ENCODE measurements at places on chromosomes 7 and 10.
A peak's percentile ranks its signal among the peaks of the same experiment; 100 is the strongest.

DNA sequence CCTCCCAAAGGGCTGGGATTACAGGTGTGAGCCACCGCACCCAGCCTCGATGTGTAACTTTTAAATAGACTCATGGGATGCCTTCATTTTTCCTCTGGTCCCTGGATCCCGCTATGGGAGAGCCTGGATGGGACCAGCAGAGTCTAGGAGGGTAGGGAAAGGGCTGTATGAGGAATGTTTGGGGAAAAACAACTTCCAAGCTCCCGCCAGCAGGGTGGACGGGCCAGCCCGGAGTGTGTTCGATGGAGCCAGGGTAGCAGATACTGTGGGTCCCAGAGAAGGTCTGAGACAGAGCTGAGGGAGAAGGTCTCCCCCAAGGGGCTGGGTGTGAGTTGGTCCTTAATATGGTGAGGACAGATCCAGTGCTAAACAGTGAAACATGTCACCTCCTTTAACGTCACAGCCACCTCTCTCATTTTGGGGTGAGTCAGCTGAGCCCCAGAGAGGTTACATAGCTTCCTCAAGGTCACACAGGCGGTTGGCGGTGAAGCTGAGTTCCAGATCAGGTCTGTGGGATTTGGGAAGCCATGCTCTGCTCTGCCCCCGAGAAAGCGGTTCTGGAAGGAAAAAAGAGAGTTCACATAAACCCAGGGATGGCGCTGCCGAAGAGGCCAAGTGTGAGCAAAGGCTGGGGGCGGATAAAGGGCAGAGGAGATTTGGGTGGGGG is 66.4 kb downstream of the MYL10 start:
- DNase-seq, result no peak

- no peak for DNase-seq
Observed at GRCh38 chr10:80590585-80591125, 53.0 kb downstream of the SH2D4B start.

GRCh38 chr7:95577137-95577536 is 19.2 kb downstream of the PDK4 start:
- peak; percentile 24 for DNase-seq

DNA sequence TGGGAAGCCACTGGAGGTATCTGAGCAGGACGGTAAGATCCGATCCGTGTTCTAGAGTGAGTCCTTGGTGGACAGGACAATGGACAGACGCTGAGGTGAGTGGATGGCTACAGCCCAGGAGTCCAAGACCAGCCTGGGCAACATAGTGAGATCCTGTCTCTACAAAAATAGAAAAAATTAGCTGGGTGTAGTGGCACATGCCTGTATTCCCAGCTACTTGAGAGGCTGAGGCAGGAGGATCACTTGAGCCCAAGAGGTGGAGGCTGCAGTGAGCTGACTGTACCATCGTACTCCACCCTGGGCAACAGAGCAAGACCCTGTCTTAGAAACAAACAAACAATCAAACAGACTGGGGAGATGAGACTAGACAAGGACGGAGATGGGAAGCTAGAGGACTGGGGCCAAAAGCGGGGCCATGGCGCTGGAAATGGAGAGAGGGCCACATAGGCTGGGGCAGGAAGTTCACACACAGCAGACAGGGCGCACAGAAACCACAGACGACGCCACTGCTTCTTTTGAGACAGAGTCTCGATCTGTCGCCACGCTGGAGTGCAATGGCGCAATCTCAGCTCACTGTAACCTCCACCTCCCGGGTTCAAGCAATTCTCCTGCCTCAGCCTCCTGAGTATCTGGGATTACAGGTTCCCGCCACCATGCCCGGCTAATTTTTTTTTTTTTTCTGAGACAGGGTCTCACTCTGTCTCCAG is 24.7 kb downstream of the DAGLB start:
- no peak for DNase-seq

- DNase-seq, result no peak
Observed at GRCh38 chr10:70602665-70603448, at the start of gene PRF1. TSS of gene PRF1 (minus strand) at chr10:70602741. CDS start at chr10:70600902, 1,839 bp downstream.

GRCh38 chr10:11329062-11329673 is 282.3 kb downstream of the USP6NL start:
- no peak for DNase-seq

DNA sequence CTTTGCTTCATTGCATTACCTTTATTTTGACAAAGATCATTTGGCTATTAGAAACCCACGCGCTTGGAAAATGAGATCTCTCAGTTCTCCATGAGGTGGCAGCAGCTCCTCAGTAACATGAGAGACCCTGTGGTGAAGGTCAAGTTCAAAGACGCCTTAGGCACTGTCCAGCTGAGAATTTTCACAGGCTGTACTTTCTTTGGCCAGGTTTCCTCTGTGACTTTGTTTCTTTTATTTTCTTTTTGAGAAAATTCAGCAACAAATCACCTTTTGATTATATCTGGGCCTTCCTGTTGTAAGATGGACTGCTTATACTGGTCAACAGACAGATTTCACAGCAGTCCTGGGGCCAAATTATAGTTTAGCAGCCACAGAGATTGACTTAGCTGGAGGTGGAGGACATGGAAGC is 54.5 kb downstream of the RAB18 start:
- DNase-seq, result peak; percentile 35

- DNase-seq, result no peak
Observed at GRCh38 chr10:91653219-91653870, 20.5 kb upstream of the PPP1R3C start.

Data from PC-9 (cell line).